Cardiac septum (tissue), 1 donor: ENCODE measurements at places on chromosomes 7 and 10.

- peak; percentile 91 for DNase-seq
These were observed 214.4 kb downstream of the FAM107B start for GRCh38 chr10:14560274-14560673.

GRCh38 chr10:69151984-69152383, 28.0 kb downstream of the VPS26A start:
- no peak for DNase-seq

GRCh38 chr7:35556515-35557471, 138.1 kb downstream of the HERPUD2 start:
- DNase-seq, result no peak

- DNase-seq, result no peak
These were observed 9.2 kb downstream of the LAMB4 start for GRCh38 chr7:108120933-108121332.

DNA sequence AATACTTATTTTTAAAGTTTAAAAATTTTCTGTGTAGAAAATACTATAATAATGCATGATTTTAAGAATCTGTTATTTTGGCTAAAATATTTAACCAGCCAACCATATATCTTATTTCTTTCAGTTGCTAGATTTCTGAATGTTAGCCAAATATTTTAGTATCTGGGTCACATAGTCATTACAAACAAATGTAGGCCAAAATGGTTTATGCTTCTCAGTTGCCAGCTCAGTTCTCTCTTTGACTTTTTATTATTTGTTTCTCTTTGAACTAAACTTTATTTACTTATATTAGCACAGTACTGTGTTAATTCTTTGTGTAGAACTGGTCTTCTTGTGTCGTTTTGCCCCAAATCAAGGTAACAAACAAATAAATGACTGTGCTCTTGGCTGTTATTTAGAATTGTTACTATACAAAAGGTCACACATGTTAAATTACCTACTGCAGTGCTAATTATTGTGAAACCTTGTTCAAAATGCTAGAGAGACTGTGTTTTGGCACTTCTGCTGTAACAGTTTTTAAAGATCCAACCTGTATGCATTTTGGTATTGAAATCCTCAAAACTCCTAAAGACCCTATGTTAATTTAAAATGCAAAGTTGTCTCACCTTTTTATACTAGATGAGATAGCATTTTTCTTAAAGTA, 39.8 kb downstream of the ZEB1 start:
- DNase-seq, result no peak

DNA sequence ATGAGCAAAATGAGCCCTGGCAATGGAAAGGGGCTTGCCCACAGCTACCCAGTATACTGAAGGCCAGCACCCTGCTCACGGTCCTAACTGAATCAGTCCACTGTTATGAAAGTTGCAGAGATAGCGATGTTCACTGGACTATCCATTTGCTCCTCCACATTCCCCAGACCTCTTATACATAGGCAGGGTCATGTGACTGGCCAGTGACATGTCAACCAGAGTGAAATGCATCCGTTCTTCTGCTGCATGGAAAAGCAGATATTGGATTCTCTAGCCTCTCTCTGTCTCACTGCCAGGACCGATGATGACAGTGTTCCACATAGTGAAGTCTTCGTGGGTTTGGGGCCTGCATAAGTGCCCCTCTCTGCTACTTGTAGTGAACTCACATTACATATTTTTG, 503.4 kb downstream of the RPS24 start:
- DNase-seq, result no peak

DNA sequence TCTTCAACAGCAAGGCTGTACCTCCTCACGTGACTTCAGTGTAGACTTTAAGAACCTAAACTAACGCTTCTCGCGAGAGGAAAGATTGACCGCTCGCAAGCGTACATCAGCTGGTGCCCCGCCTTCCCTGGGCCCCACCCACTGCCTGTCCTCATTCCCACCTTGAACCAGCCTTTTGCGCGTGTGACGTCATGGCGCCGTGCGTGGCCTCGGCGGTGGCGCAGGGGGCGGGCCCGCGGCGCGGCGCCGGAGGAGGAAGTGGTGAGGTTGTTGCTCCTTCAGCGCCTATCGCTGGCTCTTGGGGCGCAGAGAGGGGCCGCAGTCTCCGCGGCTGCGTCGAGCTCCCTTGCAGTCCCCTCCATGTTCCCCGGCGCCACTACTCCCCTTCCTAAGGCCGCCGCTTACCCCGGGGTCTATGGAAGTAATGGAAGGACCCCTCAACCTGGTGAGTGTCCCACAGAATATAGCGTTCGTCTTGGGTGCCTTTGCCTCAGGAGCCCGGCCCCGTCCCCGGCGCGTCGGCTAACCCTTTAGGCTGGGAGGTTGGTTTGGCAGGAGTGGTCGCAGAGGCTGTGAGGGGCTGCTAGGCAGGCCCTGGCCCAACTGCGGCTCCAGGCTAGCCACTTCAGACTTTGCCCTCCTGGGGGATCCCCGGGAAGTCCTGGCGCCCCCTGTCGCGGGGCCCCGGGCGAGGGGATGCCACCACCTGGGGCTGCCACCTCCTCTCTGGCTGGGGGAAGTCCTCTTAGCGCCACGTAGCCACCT, at the start of gene NRBF2:
NRBF2 (plus strand) TSS at position 273 of the 765 bp plus-strand sequence; CDS start at position 416, 143 bp downstream.
- DNase-seq, result peak; percentile 98

GRCh38 chr10:27245836-27246235, 5.2 kb upstream of the ACBD5 start:
- DNase-seq, result no peak

- DNase-seq, result peak; percentile 89
These were observed 1.3 kb downstream of the VSIR start for GRCh38 chr10:71771821-71772617.

- no peak for DNase-seq
These were observed 628.8 kb downstream of the SUGCT start for GRCh38 chr7:40763319-40764287.

GRCh38 chr7:80999100-80999499, 80.2 kb upstream of the SEMA3C start:
- DNase-seq, result no peak

DNA sequence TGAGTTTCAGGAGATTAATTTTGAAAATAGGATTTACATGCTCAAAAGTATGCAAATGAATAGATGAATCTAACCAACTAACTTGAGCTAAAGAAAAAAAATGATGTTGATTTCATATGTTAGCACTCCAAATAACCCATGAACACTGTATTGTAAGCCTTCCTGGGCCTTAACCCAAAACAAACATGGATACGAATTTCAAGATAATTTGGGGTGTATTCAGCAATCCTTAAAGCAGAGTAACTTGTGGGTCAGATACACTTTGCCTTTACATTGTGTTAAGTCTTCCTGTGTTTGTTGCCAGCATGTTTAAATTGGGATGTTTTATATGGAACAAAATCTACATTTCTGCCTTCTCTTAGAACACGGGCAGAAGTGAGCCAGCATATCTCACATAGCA, 124.2 kb upstream of the WDR11 start:
- DNase-seq, result no peak

- peak; percentile 59 for DNase-seq
These were observed 28.1 kb downstream of the KCNH2 start for GRCh38 chr7:150949971-150950491.

GRCh38 chr7:16916105-16916639, 34.4 kb upstream of the AGR3 start:
- DNase-seq, result no peak

GRCh38 chr7:73840715-73841379, 1.5 kb downstream of the METTL27 start:
- no peak for DNase-seq

- no peak for DNase-seq
These were observed 18.5 kb downstream of the PTN start for GRCh38 chr7:137324796-137325696.

GRCh38 chr7:147145194-147145593, 1028.6 kb downstream of the CNTNAP2 start:
- DNase-seq, result no peak

- peak; percentile 74 for DNase-seq
These were observed 91.8 kb downstream of the CHST15 start for GRCh38 chr10:124001391-124002148.

- DNase-seq, result no peak
These were observed 305.5 kb downstream of the GPR37 start for GRCh38 chr7:124460056-124460450.

GRCh38 chr7:15554081-15554480, 7.7 kb downstream of the AGMO start:
- no peak for DNase-seq

- no peak for DNase-seq
These were observed 133.5 kb downstream of the GALNT11 start for GRCh38 chr7:152158801-152159587.

GRCh38 chr7:104415700-104416099, 87.3 kb downstream of the LHFPL3 start:
- no peak for DNase-seq

- DNase-seq, result no peak
These were observed 59.8 kb downstream of the COL13A1 start for GRCh38 chr10:69861251-69862240.

GRCh38 chr10:68553138-68553537, 7.0 kb upstream of the TET1 start:
- no peak for DNase-seq

GRCh38 chr10:86340176-86340990, 26.2 kb downstream of the GRID1 start:
- DNase-seq, result peak; percentile 53

DNA sequence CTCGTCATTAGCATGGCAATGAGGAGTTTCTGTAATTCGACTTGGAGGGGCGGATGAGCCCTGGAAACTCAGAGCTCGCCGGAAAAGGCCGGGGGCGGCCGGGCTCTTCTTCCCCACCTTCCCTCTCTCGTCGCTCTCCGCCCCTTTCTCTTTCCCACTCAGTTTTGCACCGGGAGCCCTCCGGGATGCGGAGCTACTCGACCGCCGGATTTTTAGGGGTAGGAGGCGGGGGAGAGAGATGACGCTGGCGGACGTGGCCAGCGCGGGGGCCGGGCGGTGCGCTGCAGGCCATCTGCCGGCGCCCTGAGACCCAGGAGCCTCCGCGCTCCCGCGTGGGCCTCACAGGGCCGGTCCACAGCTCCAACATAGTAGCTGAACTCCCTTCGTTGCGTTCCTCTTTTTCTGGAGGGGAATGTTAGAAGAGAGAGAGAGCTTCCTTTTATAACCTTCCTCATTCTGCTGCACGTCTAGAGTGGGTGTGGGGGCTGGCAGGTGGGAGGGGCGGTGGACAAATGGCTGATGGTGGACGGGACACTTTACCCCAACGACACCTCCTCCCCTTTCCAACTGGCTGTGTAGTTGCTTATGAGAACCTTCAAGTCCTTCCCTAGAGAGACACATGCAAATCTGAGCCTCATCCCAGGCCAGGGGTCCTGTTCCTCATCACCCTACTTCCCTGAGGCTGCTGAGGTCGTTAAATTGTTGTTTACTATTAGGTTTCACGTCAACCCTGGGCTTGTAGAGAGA, 1.1 kb upstream of the HOXA1 start:
- DNase-seq, result no peak

GRCh38 chr7:114691605-114692004, 230.3 kb upstream of the MDFIC start:
- DNase-seq, result no peak

GRCh38 chr7:95534796-95535195, 49.1 kb downstream of the ASB4 start:
- no peak for DNase-seq

DNA sequence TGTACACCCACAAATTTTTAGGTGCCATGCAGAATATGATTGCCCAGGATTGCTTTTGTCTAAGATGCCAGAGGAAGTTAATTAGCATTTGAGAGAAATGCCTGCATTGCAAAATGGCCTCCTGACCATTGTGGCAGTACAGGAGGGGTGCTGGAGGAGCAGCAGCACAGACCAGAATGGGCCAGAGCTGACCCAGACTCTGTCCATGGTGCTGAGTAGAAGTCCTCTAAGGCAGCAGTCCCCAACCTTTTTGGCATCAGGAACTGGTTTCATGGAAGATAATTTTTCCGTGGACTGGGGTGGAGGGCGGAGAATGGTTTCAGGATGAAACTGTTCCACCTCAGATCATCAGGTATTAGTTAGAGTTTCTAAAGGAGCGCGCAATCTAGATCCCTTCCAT, 217.8 kb upstream of the AGK start:
- DNase-seq, result no peak

GRCh38 chr7:157576415-157576814, 239.6 kb downstream of the DNAJB6 start:
- DNase-seq, result no peak

DNA sequence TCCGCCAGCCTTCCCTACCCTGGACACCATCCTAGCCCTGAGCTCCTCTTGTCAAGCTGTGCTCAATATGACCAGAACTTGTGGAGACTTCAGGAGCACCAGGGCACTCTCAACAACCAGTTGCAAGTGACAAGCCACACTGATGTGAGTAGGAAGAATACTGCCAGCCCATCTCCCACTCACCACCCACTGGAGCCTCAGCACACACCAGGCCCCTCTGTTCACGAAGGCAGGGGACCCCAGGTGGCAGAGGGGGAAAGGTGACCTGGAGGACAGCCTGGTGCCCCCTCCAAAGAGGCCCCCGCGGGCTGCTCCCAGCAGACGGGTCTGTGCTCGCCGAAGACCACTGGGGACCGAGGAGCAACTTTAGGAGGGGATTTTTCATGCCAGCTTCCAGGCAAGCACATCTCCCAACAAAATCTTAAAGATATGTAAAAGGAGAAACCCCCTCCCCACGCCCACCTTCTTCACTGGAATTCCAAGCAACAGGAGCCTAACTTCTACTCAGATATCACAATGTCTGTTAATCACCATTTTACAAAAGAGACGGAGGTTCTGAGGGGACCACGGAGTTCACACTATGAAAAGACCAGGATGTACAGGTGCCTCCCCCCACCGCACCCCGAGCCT, 1.0 kb downstream of the MMD2 start:
- peak; percentile 61 for DNase-seq

- no peak for DNase-seq
These were observed 42.3 kb downstream of the PPP1R17 start for GRCh38 chr7:31729195-31729804.

- DNase-seq, result no peak
These were observed 298.9 kb upstream of the ADARB2 start for GRCh38 chr10:2036209-2036608.

DNA sequence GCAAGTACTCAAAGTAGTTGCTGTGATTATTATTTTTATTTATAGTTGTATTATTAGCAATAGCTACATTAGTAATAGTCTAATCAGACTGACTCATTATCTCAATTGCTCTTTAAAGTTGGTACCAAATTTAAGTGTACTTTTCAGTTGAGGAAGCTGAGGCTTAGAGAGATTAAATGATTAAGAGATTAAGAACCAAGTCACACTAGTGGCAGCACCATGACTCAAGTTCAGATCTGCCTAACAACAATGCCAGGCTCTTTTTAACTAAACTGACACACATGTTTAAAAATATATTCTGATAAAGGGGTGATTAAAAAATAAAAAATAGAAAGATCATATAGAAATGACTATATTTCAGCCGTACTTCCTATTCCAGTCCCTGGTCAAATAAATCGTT, 42.0 kb downstream of the FZD1 start:
- DNase-seq, result no peak

- no peak for DNase-seq
These were observed 100.5 kb downstream of the CREB5 start for GRCh38 chr7:28512668-28513440.

GRCh38 chr7:37333075-37333474, 115.6 kb downstream of the ELMO1 start:
- no peak for DNase-seq

- no peak for DNase-seq
These were observed 18.5 kb upstream of the MGMT start for GRCh38 chr10:129448539-129448938.

GRCh38 chr7:98956469-98956868, 78.1 kb downstream of the TRRAP start:
- DNase-seq, result no peak
